Natural killer cell treated with Interleukin-12 subunit alpha and Interleukin-12 subunit beta and Interleukin-15 and Interleukin-18, amount 100 ng/mL, for 72 hours (primary cell): ENCODE measurements at places on chromosomes 12 and 14. TPM values are rescaled to one million over a fixed set of nuclear protein-coding genes. Genes with fewer than 3 reads are reported as not detected.

Gene LARP4
- 79.0 TPM for total RNA-seq

Gene BMP4
- 0.26 TPM for total RNA-seq

Gene TMEM119
- not detected for total RNA-seq

Gene LTBP2
- 0.73 TPM for total RNA-seq

Gene NINJ2
- 8.6 TPM for total RNA-seq

Gene NGB
- total RNA-seq: not detected

Gene ASCL1
- total RNA-seq: not detected

Gene AQP2
- not detected for total RNA-seq

Gene RABGGTA
- 47.5 TPM for total RNA-seq

Gene VRTN
- total RNA-seq: not detected

Gene RNU7-1
- total RNA-seq: not detected

Gene TMEM179
- 0.84 TPM for total RNA-seq

Gene KCNA5
- total RNA-seq: not detected

Gene RAB2B
- total RNA-seq: 51.2 TPM
